Endothelial cell of umbilical vein (primary cell): ENCODE measurements at places on chromosomes 11 and 22. TPM values are rescaled to one million over a fixed set of nuclear protein-coding genes. Genes with fewer than 3 reads are reported as not detected.
A peak's percentile ranks its signal among the peaks of the same experiment; 100 is the strongest.

GRCh38 chr11:46333394-46333947 lies 13.8 kb upstream of the DGKZ start:
- H3K27me3 ChIP-seq: peaks cover 46% of the 10 kb centered on the region
- no peaks in the 10 kb centered on the region for H3K4me1 ChIP-seq
- no peak overlapping the region for H3K27ac ChIP-seq

- no peaks in the 10 kb centered on the region for H3K36me3 ChIP-seq
- no peak overlapping the region for H3K4me3 ChIP-seq
- no peaks in the 10 kb centered on the region for H3K4me1 ChIP-seq
- DNase-seq: no peak
- H3K27me3 ChIP-seq: no peaks in the 10 kb centered on the region
Measured at GRCh38 chr11:24238771-24239645, 257.8 kb upstream of the LUZP2 start.

The PLET1 gene
- polyA plus RNA-seq: not detected in 2 replicates

The MRGPRX3 gene
- not detected in 2 replicates for polyA plus RNA-seq

The CARD18 gene
- not detected in 2 replicates for polyA plus RNA-seq

DNA sequence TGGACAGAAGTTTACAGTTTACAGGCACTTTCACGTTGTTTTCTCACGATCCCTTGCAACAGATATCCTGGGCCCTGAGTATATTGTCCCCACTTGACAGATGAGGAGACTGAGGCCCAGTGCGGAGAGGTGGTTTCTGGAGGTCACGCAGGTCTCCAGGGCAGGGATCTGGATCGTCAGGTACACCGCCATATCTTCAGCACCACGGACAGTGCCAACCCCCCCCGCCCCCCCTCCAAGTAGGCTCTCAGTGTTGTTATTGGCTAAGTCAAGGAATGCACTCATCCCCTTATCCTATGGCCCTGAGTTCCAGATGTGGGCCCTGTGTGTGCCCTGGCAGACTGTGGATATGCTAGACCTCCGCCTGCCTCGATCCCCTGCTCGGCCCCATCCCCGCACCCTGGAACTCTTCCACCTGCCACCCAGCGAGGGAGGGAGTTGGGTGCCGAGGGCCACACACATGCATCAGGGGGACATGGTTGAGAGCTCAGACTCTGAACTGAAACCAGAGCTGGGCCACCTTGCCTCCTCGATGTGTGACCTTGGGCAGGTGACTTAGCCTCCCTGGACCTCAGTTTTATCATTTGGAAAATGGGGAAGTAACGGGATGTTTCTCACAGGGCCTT lies 37.5 kb downstream of the MPPED1 start:
- H3K27ac ChIP-seq: no peak overlapping the region
- DNase-seq: no peak
- no peaks in the 10 kb centered on the region for H3K36me3 ChIP-seq
- no peaks in the 10 kb centered on the region for H3K4me1 ChIP-seq
- no peak overlapping the region for H3K4me3 ChIP-seq

DNA sequence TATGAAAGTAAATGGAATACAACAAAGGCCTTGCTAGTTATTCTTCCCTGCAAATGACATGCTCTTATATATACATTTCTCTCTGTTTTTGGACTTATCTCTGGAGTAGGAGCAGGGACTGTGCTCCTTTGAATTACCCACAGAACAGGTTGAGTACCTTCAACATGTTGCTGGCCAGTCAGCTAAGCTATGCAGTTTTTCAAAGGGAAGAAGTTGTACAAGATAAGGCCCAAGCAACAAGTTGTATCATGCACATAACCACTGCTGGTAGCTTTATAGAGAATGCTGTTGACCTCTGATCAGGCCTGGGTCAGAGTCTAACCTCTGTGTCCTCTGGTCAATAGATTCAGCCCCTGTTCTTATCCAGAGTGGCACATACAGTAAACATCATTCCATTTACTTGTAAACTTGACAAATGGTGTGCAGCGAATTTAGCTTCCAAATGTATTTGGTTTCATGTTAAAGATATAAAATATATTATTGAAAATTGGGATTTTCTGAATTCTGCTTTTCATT lies 99.6 kb downstream of the C11orf87 start:
- DNase-seq: no peak
- no peaks in the 10 kb centered on the region for H3K27me3 ChIP-seq
- no peak overlapping the region for H3K4me3 ChIP-seq
- H3K27ac ChIP-seq: no peak overlapping the region
- no peaks in the 10 kb centered on the region for H3K4me1 ChIP-seq
- H3K36me3 ChIP-seq: no peaks in the 10 kb centered on the region

The TRIM51 gene
- polyA plus RNA-seq: not detected in 2 replicates

The LIMK2 gene
- polyA plus RNA-seq: 19.4 and 23.2 TPM in 2 replicates

The C11orf16 gene
- polyA plus RNA-seq: not detected in 2 replicates

GRCh38 chr11:23206741-23207336 lies 346.6 kb upstream of the CCDC179 start:
- no peaks in the 10 kb centered on the region for H3K36me3 ChIP-seq
- H3K4me1 ChIP-seq: peaks cover 33% of the 10 kb centered on the region
- no peak overlapping the region for H3K4me3 ChIP-seq
- DNase-seq: peak; percentile 64

The CADM1 gene
- polyA plus RNA-seq: 0.52 and 0.92 TPM in 2 replicates

The TRABD gene
- polyA plus RNA-seq: 48.4 and 58.2 TPM in 2 replicates

The RASL10A gene
- 1.1 TPM in 2 replicates for polyA plus RNA-seq

DNA sequence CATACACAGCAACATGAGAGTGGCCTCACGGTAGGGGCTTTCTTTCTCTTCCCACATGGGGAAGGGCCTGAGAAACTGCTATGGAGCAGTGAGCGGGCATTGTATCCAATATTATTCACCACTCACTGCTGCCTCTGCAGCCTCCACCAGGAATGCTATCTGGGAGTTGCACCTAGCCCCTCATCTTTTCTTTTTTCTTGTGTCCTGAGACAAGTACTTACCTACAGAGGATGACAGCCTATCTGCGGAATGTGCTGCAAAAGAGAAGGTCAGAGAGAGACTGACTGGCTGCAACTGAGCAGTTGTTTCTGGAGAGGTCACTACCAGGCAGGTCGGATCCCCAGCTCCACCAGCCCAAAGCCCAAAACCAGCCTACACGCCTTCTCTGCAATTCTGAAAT lies 52.1 kb upstream of the HTATIP2 start:
- no peak for DNase-seq
- peaks cover 12% of the 10 kb centered on the region for H3K27me3 ChIP-seq
- H3K27ac ChIP-seq: no peak overlapping the region
- no peaks in the 10 kb centered on the region for H3K4me1 ChIP-seq

GRCh38 chr11:126304457-126305075 lies 706 bp downstream of the DCPS start:
- DNase-seq: no peak
- no peaks in the 10 kb centered on the region for H3K36me3 ChIP-seq
- no peaks in the 10 kb centered on the region for H3K27me3 ChIP-seq

DNA sequence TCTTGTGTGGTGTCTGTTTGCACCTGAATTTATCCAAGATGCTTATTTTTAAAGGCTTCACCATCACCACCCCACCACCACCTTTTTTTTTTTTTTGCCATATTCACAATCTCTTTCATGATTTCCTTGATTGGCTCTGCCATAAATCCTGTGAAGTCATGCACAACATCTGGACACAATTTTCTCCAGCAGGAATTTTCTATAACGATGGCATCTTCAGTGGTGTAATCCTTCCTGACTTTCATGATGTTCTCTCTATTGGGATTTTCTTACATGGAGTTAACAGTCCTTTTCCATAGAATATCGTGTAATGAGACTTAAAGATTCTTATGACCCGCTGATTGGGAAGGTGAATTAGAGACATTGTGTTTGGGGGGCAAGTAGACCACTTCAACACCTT lies 17.8 kb downstream of the ZFP91 start:
- H3K4me1 ChIP-seq: no peaks in the 10 kb centered on the region
- H3K4me3 ChIP-seq: no peak overlapping the region
- H3K27ac ChIP-seq: no peak overlapping the region
- peaks cover 4% of the 10 kb centered on the region for H3K36me3 ChIP-seq
- no peak for DNase-seq
- no peaks in the 10 kb centered on the region for H3K27me3 ChIP-seq

- DNase-seq: no peak
- H3K4me1 ChIP-seq: peaks cover 20% of the 10 kb centered on the region
- H3K4me3 ChIP-seq: peak within 1 kb of the TSS; percentile 66
- peaks cover 10% of the 10 kb centered on the region for H3K36me3 ChIP-seq
Measured at GRCh38 chr11:818396-819128, at the start of gene PNPLA2. TSS of gene PNPLA2 (plus strand) at chr11:818914. CDS start at chr11:819719, 805 bp downstream.

DNA sequence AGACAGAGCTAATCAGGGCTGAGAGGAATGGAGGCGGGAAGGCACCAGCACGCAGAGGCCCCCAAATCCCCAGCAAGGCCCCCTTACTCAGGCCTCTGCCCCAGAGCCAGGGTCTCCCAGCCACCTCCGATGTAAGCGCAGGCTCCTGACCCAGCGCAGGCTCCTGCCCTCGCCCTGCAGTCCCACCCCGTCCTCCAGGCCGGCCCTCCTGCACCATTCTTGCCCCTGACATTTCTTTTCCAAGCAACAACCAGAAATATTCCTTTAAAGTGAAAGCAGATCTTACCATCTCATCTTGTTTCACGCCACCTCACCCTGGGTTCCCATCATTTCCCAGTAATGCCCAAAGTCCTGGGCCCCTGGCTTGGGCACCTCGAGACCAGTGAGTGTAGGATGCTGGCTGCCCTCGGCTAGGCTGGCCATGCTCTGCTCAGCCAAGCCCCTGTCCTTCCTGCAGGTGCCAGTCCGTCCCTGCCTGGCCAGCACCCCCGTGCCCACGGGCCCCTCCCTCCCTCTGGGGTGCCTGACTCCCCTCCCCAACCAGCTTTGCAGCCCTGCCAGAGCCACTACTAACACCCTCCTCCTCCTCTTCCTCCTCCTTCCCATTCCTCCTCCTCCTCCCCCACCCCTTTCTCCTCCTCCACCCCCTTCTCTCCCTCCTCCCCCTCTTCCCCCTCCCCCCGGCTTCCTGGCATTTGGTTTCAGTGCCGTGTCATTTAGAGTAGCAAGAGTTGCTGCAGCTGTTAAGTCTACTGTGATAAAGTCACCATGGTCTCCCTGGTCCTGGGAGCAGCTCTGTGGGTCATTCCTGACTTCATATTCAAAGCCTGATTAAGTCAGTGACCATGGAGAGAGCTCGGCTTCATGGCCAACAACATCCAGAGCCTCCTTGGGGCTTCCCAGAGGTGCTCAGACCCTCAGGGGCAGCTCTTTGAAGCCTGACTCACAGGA lies 78.7 kb downstream of the PIWIL3 start:
- H3K36me3 ChIP-seq: no peaks in the 10 kb centered on the region
- peaks cover 7% of the 10 kb centered on the region for H3K4me1 ChIP-seq
- H3K4me3 ChIP-seq: no peak overlapping the region

DNA sequence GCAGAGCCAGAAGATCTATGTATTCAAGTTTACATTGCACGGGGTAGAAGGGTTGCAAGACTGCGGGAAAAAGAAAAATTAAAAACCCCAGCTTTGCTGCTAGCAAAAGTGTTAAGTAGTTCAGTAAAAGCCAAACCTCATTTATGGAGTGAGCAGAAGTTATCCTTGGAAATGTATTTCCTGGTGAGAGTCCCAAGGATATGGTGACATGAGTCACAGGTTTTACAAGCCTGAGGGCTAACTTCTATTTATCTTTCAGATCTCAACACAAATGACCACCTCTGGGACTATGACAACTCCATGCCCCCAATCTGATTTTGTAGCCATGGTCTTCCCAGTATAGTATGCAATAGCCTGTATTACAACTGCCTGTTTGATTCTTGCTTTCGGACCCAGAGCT lies 26.1 kb downstream of the ABTB2 start:
- no peaks in the 10 kb centered on the region for H3K4me1 ChIP-seq
- no peak overlapping the region for H3K27ac ChIP-seq
- H3K27me3 ChIP-seq: peaks cover 11% of the 10 kb centered on the region
- no peak overlapping the region for H3K4me3 ChIP-seq
- no peak for DNase-seq
- H3K36me3 ChIP-seq: no peaks in the 10 kb centered on the region

The POU2AF3 gene
- not detected in 2 replicates for polyA plus RNA-seq

DNA sequence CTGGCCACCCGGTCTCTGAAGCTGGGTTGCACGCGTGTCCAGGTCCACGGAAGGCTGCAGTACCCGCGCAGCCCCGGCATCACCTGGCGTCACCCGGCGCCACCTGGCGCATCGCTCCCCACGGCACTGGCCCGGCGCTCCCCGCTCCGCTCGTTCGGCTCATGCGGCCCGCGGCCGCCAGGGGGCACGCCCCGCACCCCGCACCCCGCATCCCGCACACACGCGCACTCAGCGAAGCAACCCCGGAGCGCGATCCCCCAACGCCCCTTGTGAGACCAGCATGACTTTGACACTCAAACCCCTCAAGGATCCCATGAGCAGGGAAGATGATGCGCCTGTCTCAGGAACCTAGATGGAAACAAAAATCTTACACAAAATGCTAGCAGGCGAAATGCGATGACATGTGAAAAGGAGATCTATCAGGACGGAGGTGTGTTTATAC lies 11.9 kb downstream of the B3GNT6 start:
- H3K27me3 ChIP-seq: peaks cover 9% of the 10 kb centered on the region
- DNase-seq: peak; percentile 21
- peaks cover 5% of the 10 kb centered on the region for H3K4me1 ChIP-seq
- no peak overlapping the region for H3K4me3 ChIP-seq
- no peak overlapping the region for H3K27ac ChIP-seq

The PATE4 gene
- not detected in 2 replicates for polyA plus RNA-seq

DNA sequence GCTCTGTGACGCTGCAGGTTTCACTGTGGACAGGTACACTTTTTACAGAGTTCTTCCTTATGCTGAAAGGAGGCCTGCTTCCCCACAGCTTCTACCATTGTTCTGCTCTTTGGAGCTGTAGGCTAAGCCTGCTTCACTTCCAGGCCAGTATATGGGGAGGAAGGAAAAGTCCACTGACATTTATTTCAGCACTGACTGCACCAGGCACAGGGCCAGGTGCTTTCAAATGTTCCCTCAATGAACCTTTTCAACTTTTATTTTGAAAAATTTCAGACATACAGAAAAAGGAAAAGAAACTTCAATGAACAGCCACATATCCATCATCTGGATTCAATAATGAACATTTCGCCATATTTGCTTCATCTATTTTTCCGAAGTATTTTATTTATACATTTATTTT lies 22.0 kb downstream of the POU2F3 start:
- H3K27me3 ChIP-seq: peaks cover 2% of the 10 kb centered on the region
- no peaks in the 10 kb centered on the region for H3K36me3 ChIP-seq
- no peak overlapping the region for H3K27ac ChIP-seq
- no peak overlapping the region for H3K4me3 ChIP-seq
- no peak for DNase-seq

The OR8H1 gene
- not detected in 2 replicates for polyA plus RNA-seq

The TEF gene
- 4.0 and 5.3 TPM in 2 replicates for polyA plus RNA-seq

DNA sequence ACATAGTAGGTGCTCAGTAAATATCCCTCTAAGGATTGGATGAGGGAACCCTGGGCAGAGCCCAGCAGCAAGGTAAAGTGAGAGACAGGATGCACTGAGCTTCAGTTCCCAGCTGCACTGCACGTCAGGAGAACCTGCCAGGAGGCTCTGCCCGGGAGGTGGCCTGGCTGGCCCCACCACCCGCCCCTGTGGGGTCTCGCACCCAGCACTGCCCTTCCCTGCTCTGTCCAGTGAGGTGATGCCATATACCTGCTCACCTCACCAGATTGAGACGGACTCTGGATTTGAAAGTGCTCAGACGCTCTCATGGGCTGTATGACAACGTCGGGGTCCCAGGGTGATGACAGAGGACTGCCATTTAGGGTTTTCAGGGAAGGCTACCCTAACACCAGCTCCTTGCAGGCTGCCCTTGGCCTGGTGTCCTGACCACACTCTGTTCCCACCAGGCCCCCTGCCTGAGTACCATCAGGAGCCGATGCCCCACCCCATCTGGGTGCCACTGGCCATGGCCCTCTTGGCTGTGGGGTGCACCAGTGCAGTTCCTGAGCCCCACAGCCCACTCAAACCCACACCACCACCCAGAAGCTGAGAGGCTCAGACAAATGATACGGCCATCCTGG lies 61.7 kb upstream of the FGF3 start:
- H3K36me3 ChIP-seq: no peaks in the 10 kb centered on the region
- no peak overlapping the region for H3K27ac ChIP-seq
- H3K27me3 ChIP-seq: no peaks in the 10 kb centered on the region
- no peaks in the 10 kb centered on the region for H3K4me1 ChIP-seq
